ENCODE measurements at places on chromosomes 7 and 10.

DNA sequence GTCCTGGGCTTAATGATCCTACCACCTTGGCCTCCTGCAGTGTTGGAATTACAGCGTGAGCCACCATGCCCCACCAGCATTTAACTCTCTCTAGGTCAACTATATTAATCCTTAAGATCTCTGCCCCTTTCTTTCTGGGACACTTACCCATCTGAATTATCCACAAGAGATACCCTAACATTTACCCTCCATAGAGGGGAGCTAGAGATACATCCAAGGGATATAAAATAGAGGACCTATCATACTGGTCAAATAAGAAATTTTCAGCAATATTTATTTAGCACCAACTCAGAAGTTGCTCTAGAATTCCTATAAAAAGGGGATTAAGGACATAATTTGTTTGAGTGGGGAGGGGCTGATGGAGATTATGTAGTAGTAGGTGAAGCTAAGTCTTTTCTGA, 96.5 kb downstream of the OTUD1 start:
- no peak for DNase-seq

DNA sequence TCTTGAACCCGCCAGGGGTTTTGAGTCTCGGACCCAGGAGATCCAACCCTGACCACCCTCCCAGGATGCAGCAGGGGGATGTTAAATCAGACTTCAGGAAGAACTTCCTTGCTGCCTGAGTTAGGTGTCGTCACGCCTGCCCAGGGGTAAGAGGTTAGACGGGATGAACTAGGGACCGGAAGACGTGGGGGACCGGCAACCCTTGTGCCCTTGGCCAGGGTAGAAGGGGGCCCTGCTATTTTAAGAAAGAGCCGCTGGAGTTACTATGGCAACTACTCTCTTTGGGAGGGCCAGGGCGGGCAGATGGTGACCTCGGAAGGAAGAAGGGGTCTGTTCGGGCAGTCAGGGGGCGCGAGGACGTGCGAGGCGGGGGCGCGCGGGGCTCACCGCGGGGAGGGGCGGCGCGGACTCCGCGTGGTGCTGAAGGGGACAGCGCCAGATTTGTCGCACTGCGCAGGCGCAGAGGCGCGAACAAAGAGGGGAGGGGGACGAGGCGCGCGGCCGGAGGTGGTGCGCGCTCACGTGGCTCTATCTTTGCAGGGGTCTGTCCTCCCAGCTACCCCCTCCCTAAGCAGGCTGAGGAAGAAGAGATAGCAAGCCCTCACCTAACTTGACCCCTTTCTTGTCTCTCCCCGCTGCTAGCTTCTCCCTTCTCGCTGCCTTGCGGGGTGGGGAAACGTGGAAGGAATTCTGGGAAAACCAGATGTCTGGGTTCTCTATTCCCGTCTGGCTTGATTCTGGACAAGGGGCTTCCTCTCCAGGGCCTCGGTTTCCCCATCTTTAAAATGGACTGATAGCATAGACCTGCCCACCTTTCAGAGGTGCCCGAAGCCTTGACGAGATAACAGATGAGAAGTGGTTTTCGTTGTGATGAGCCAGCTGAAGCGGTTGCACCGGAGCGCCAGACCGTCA, 940 bp upstream of the PSD start:
- DNase-seq: peak; percentile 82

DNA sequence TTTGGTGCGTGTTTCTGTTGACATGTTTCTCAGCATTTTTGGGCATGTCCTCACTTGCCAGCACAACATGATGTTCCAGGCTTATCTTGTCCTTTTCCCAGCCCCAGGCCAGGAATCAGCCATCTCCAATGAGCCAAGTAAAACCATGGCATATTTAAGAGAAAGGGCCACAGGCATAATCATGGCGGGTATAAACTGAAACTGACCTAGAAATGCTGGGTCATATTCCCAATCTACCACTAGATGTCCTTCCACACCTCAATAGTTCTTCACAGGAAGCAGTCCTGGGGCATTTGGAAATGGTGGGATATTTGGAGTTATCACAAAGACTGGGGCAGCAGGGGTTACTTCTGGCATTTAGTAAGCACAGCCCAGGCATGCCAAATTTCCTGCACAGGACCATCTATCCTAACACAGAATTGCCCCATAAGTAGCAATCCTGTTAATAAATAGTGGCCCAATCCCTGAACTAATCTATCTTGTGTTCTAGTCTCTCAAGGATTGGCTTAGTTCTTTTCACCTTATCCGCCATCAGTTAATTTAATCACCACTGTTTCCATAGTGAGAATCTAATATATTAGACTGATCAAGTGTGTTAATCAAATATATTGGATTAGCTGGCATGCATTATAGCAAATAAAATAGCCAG, 101.6 kb downstream of the NPSR1 start:
- DNase-seq: no peak

GRCh38 chr7:90761584-90761983, 165.5 kb downstream of the CDK14 start:
- no peak for DNase-seq

- DNase-seq: peak; percentile 86
Measured at GRCh38 chr7:32957326-32958045, at the start of gene FKBP9. Gene FKBP9 (plus strand): TSS chr7:32957440. CDS start chr7:32957574, 134 bp downstream.

DNA sequence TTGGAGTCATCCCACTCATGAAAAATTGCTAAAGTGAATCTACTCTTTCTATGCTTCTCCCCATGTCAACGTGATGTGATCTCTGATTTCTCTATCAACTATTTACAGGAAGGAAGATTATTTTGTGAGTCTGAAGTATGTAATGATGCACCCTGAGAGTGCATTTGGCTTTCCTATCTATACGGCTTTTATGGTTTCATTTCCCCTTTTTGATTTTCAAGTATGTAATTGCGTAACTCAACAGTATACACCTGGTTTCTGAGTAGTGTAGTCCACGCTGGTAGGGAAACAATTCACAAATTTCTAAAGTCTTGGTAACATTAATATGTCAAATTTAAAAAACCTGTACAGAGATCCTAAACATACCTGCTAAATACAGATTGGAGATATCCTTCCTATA, 194.7 kb upstream of the SEMA3A start:
- DNase-seq: no peak

DNA sequence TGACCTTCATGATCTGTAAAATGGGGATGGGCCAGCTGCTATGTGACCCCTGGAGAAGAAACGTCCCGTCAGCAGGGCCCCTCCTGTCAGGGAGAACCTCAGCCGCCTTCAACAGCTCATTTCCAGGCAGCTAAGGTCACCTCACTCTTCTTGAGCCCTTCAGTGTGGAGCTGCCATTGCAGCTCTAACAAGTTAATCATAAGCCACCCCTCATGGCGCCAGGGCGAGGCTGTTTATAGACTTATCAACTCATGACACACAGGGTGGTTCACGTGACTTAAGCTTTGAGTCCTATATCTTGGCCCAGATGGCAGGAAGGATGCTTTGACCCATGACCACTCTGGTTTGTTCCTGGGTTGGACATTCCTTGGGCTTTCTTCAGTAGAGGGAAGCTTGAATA, 315.1 kb downstream of the TNS3 start:
- no peak for DNase-seq

- DNase-seq: no peak
Measured at GRCh38 chr10:98378722-98379121, 36.3 kb downstream of the PYROXD2 start.

GRCh38 chr7:81822811-81823210, 53.0 kb upstream of the HGF start:
- no peak for DNase-seq

DNA sequence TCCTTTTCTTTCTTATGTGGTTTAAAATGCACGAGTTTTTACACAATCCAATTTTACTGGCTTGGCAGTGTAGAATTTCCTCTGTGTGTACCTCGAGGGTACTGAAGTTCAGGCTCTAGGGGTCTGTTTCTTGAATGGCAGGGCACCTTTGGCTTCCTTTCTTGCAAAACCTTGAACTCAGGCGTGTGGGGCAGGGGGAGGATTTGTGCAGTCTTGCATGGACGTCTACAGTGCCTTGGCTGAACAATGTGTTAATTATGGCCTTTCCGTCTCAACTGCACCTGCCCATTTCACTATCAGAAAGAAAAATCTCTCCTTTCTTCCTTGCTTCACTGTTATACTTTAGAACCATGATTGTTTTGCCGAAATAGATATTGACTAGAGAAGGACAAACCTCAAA, 570.9 kb downstream of the INHBA start:
- DNase-seq: no peak
